ENCODE measurements at places on chromosomes 2 and 18.
A peak's percentile ranks its signal among the peaks of the same experiment; 100 is the strongest.

GRCh38 chr2:165691615-165692014 is 102.4 kb downstream of the GALNT3 start:
- DNase-seq, result no peak

GRCh38 chr2:21643180-21643579 is 519.4 kb downstream of the TDRD15 start:
- DNase-seq, result no peak

DNA sequence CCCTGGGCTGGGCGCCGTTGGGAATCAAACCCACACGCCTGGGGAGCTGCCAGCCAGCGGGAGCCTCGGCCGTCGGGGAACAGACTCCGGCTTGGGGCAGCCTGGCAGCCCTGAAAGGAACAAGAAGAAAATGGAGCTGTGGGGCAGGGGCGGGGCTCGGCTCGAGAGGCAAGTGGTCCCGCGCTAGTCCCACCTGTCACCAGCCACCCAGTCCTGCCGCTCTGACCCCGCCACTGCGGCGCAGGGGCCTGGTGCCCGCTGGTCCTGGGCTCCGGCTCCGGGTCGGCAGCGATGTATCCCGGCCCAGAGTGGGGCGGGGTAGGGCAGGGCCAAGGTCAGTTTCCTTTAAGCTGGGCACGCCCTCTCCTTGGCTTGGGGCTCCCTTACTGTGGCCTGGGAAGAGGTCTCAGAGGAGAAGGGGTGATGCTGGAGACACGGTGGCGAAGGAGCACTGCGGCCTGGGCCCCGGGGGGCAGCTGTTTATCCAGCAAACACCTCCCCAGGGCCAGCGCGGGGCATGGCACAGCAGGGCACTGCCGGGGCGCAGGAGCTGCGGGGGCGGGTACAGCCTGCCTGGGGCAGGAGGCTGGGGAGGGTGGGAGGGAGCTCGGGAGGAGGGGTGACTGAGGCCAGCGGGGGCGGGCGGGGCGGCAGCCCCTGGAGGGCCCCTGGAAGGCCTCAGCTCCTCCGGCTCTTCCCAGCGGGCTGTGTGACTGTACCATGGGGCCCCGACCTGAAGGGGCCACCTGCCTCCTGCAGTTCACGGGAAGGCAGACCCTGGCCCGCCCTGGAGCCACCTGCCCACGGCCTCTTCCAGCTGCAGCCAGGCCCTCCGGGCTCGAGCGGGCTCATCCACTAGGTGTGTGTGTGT is 15.6 kb downstream of the ODC1 start:
- no peak for DNase-seq

DNA sequence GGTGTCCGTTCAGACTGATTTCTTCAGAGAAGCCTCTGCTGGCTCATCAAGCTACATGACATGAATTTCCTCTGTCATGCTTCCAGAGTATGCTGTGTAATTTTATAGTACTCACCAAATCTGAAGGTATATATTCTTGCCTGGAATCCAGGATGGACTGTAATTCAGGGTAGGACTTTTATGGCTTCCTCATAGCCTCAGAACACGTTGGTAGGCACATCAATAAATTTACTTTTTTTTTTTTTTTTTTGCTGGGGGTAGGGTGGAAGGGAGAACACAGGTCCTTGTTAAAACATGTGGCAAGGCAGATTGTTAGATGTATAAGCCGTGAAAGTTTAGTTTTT is 34.4 kb downstream of the MTA3 start:
- DNase-seq, result no peak

- DNase-seq, result no peak
Measured at GRCh38 chr18:8972116-8972515, 130.4 kb upstream of the NDUFV2 start.

GRCh38 chr18:24868760-24869237 is 408.4 kb downstream of the HRH4 start:
- no peak for DNase-seq

- no peak for DNase-seq
Measured at GRCh38 chr2:211045025-211045424, 488.6 kb downstream of the CPS1 start.

- DNase-seq, result no peak
Measured at GRCh38 chr2:54675738-54676137, 47.7 kb upstream of the EML6 start.

- DNase-seq, result no peak
Measured at GRCh38 chr2:133579274-133579673, 11.0 kb upstream of the NCKAP5 start.

DNA sequence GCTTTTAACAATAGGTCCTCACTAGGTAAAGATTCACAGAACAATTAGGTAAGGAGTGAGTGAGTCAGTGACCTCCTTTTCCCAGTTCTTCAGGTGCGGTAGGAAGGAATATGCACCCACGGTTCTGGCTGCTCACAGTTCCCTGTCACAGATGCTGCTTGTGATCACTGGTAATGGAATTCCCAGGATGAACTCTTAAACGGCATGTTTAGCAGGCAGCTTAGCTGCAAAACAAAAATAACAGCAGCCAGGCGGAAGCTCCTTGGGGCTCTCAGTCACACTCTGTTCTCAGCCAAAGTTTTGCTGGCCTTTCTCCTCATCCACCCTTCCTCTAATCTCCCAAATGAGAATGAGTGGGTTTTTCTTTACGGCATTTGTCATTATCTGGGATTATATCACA is 274.5 kb downstream of the MYT1L start:
- no peak for DNase-seq

DNA sequence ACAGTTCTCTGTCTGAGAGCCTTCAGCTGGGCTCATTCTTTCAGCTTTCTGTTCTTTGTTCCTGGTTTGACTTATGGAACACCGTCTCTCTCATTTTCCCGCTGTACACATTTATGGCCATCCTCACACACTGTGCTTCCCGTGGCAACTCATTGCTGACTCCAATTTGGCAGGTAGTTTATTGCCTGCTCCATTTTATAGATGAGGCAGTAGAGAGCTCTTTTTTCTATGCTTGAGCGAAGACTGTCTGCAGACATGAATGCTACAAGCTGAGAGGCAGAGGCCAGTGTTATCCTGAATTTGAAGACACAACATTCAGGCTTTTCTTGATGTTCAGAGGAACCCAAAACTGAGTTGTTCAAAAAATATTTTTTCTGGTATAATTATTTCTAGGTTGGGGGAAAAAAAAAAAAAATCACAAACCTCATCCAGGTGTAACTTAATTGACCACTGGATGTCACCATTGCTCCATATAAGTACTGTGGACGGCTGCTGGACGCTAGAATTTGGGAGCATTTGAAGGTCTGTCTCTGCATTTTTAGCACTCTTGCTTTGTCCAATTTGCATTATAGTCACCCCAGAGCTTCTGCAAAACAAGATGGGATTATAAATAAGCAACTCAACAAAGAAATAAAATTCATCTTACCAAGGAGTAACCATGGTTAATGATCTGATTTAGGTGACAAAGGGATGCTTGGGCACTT is 83.5 kb downstream of the HRH4 start:
- peak; percentile 61 for DNase-seq

DNA sequence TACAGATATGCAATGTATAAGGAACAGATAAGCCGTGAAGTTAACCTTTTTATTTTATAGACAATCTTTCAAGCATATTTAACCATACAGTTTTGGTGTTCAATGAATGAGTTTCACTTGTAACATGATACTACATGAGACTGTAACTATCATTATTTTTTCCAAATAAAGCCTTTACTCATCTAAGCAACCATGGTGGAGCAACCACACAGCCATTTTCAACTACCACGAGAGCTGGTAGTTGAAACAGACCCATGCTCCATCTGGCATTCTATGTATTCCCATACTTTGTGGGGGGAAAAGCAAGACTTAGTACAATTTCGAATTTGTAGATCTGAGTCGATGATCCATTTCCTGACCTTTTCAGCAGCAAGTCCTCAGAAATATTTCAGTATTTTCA is 159.3 kb upstream of the RND3 start:
- DNase-seq, result no peak

DNA sequence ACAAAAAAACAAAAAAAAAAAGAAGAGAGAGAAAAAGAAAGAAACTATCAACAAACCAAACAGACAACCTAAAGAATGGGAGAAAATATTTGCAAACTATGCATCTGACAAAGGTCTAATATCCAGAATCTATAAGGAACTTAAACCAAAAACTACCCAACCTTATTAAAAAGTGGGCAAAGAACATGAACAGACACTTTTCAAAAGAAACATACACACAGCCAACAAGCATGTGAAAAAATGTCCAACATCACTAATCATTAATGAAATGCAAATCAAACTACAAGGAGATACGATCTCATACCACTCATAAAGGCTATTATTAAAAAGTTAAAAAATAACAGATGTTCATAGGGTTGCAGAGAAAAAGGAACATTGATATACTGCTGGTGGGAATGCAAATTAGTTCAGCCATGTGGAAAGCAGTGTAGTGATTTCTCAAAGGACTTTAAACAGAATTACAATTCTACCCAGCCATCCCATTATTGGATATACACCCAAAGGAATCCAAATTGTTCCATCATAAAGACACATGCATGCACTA is 7.2 kb upstream of the POLE4 start:
- no peak for DNase-seq

GRCh38 chr2:43170405-43171105 is 55.9 kb downstream of the ZFP36L2 start:
- DNase-seq, result no peak

GRCh38 chr2:53445383-53446070 is 322.1 kb upstream of the CHAC2 start:
- no peak for DNase-seq

DNA sequence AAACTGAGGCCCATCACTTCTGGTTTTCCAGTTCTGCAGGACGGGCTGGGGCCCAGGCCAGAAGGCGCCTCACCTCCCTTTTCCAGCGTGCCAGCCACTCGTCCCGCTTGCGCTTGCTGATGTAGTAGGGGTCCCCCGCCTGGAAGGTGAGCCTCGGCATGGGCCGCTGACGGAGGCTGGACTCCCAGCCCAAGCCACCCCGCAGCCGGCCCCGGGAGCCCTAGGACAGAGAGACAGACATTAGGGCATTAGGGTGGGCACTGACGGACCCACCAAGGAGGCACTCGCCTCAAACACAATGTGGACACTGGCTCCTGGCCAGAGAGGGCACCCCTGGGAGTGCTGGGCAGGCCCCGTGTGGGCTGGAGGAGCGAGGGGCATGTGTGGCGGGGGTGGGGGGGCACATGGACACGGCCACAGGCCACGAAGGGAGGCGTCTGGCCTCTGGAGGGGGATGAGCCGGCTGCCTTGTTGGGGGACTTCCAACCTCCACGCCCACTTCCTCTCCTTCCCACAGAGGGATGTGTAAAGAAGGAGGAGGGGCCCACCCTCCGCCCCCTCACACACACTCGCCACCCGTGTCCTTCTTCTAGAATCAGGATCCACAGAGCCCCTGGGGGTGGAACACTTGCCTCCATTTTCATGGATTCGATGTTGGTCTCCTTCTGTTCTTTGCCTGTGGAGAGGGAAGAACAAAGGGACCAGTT is 66.7 kb downstream of the DNMT3A start:
- no peak for DNase-seq

- no peak for DNase-seq
Measured at GRCh38 chr2:222703091-222703490, 31.6 kb downstream of the MOGAT1 start.

DNA sequence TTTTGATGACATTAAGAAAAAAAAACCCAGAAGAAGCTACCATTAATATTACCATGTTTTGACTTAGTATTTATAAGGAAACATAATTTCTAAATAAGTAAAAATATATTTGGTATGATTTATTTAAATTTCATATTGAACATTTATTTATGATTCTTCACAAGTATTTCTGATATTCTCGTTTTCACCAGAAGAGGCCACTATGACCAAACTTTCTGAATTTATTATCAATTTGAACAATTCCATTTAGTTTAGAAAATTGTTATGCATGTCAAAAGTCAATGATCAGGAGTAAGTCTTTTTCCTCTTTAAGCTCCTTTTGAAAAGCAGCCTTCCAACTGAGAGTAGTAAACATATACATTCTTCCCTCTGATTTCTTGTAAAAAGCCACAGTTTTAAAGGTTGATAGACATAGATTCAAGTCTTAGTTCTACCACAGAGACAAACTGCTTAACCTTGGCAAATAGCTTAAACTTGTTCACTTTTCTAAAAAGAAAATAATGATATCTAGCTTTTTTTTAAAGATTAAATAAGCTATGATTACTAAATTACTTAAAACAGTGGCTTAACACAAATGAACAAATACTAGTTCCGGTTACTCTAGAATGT is 329.9 kb downstream of the TRIB2 start:
- DNase-seq, result no peak

GRCh38 chr2:226893216-226893615 is 57.4 kb downstream of the RHBDD1 start:
- DNase-seq, result no peak

DNA sequence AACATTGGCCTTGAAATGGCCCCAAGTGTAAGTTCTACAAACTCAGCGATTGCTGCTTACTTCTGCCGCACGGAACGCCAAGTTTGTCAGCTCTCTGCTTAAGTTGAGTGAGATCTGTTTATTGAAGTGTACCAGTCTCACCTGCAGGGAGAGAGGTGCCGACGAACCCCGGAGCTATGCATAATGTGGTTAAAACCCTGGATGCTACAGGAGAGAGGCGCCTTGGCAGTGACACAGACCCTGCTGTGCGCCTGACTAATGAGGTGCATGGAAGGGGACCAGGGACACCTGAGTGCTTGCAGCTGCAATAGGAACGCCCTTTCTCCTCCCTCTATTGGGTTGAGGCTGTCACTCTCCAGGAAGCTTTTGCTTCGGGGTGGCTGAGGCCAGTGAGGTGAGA is 979 bp downstream of the SLC9A2 start:
- DNase-seq, result no peak

- DNase-seq, result no peak
Measured at GRCh38 chr2:166841152-166841551, 47.1 kb upstream of the XIRP2 start.

All from NCI-H1092 treated with DMSO at 0.1 percent for 48 hours (cell line).